ENCODE measurements at places on chromosomes 11 and 22.

GRCh38 chr22:27278946-27279345 lies 522.6 kb downstream of the MN1 start:
- DNase-seq, result no peak

- DNase-seq, result no peak
Observed at GRCh38 chr11:127624306-127624856, 623.8 kb upstream of the KIRREL3 start.

- DNase-seq, result no peak
Observed at GRCh38 chr11:95461858-95462257, 230.9 kb upstream of the SESN3 start.

GRCh38 chr11:68442433-68442832 lies 18.1 kb upstream of the PPP6R3 start:
- DNase-seq, result no peak

Data from NCI-H1417 treated with DMSO at 0.1 percent for 48 hours (cell line).